ENCODE measurements at places on chromosomes 7 and 10.

DNA sequence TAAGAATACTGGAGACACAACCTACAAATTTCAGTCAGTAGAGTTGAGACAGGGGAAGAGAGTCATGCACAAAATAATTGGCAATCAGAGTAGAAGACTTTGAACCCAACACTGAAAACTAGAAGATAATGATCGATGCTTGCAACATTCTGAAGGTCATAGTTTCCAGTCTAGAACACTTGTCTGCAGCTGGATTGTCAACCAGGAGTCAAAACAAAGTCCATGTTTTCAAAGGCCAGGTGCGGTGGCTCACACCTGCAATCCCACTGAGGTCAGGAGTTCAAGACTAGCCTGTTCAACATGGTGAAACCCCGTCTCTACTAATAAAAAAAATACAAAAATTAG, 26.8 kb upstream of the SMURF1 start:
- DNase-seq: no peak

GRCh38 chr10:32378363-32379317, 31.7 kb upstream of the EPC1 start:
- DNase-seq: peak; percentile 81

DNA sequence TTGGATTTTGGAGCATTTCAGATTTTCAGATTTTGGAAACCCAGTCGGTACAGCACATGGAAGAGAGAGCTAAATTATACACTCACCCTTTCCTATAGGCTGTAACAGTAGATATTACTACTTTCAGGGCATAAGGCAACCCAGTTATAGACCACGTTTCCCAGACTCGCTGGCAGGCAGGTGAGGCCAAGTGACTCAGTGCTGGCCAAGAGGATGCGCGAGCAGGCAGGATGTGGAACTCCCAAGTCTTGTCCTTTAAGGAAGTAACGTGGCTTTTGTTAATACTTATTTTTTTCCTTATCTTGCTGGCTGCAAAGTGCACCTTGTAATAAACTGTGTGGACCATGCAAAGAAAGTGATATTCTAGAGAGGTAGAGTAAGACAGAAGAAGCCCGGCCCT, 1160.1 kb downstream of the GATA3 start:
- DNase-seq: no peak

- DNase-seq: no peak
Observed at GRCh38 chr10:120969219-120969645, 118.1 kb downstream of the WDR11 start.

- DNase-seq: peak; percentile 83
Observed at GRCh38 chr7:130430841-130431666, 9.8 kb downstream of the CEP41 start.

DNA sequence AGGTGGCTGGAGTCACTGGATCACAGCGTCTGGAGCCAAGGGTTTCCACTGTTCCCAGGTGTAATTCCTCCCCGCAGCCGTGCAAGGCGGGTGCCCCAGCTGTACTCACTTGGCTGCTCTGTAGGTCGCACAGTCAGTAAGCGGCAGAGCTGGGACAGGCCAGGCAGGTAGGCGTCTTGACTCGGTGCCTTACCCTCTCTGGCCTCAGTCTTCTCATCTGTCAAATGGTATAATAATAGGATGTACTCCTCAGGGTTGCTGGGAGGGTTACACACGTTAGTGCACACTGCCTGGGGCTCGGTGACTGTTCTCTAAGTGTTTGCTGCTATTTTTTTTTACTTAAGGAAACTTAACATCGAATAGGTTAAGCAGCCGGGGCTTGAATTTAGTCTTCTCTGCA, 27.0 kb downstream of the MYL10 start:
- DNase-seq: no peak

DNA sequence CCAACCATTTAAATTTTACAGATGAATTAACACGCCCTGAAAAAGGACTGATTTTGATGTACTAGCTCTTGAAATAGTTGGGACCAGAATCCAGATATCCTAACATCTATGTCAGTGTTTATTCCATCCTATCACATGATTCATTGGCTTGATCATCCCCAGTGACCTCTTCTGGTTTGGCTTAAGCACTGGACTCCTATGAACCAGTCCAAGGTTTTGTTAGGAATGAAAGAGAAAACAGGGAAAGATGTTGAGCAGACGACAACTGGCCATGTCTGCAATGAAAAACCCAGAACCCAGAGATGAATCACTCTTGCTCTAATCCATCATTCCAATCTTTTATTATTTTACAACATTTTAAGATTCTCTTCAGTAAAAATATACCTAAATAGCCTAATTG, 1080.9 kb downstream of the SORCS1 start:
- no peak for DNase-seq

DNA sequence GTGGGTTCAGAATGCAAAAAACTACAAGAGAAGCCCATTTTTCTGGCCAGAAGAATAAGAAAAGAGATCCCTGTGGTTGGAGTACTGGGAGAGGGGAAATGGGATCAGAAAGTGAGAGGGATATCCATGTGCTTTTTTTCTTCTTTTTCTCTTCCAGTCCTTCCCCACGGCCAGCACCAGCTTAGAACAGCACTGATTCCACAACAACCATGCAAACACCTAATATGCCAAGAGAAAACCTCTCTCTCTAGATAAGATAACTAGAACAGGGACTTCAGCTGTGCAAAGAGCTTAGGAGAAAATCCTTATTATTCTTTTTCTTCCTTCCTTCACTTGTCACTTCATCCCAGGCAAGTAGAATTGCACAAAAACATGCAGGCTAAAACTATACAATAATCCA, 83.5 kb downstream of the ELAPOR2 start:
- DNase-seq: no peak

- no peak for DNase-seq
Observed at GRCh38 chr7:117667456-117667855, 187.6 kb downstream of the CFTR start.

DNA sequence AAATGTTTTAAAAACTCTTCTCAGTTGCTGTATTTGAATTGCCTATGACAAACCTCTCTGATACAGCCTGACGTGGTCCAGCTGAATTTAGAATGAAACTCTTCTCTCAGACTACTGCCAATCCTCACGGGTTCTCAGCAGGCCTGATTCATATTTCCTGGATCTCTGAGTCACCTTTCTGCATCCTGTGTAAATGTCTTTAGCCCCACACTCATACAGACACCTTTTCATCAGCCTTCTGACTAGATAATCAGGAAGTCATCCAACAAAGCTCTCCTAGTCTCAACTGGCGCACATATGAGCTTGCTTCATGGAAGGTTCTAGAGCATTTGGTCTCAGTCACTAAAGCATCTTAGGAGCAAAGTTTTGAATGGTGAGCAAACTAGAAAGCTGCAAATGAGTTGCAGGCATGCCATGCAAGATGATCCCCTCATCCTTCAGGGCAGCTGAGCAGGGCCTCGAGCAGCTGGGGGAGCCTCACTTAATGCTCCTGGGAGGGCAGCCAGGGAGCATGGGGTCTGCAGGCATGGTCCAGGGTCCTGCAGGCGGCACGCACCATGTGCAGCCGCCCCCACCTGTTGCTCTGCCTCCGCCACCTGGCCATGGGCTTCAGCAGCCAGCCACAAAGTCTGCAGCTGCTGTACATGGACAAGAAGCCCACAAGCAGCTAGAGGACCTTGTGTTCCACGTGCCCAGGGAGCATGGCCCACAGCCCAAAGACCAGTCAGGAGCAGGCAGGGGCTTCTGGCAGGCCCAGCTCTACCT, 182.8 kb downstream of the ARHGAP12 start:
- DNase-seq: no peak

Measured in NCI-H1417 (cell line).